ENCODE measurements at places on chromosomes 1 and 21.

DNA sequence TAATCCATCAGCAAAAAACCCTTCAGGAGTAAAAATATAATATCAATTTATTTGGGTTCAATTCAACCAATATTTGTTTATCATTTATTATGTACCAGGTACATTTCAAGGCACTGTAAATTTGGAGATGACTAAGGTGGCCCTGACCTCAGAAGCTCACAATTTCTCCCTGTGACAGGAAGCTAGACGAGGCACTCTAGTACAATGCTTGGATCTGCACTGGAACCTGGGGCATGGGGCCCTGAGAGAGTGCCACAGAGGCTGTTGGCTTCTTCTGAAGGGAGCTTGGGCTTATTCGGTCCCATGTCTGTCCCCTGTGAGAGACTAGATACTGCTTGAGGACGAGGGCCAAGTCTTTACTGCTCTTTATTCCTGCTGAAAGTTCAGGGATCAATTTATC lies 31.5 kb downstream of the RHOU start:
- DNase-seq = no peak

GRCh38 chr1:212566522-212567479 lies 41.8 kb upstream of the ATF3 start:
- DNase-seq = peak; percentile 53

DNA sequence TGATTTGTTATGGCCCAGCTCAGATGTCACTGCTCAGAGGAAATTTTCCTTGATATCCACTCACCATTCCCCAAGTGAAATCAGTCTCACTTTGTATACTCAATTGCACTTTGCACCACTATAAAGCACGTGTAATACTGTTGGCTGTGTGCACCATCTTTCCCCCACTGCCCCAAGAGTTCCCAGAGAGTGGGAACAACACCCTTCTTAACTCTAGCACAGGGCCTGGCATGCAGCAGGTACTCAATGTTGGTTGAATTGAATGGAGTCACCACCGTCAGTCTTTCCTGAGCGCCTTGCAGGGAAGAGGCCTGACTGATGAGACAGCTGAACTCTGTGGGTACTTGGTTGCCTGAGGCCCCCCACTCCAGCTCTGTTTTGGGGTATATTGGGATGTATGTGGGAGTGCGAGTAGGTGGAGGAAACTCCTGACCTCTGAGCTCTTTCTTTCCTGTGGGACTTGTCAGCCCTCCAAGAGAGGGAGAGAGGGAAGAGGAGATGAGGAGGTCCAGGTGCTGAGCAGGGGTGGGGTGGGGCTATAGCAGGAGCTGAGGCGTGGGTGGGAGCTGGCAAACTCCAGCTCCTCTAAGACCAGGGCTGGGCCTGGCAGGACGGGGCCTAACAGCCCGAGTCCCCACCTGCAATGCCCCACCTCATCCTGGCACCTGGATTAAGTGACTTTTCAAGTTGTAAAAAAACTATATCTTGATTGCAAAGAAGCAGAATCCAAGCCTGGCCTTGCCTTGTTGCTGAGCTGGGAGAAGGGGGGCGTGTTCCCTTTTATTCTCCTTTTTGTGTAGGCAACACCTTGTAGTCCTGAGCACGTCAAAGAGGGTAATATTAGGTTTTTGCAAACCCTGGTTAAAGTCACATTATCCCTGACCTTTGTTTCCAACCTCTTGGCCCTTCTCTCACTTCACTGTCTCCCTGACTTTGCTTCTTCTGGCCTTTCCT lies 19.4 kb upstream of the WASF2 start:
- DNase-seq = no peak

- no peak for DNase-seq
Measured at GRCh38 chr1:33970148-33970825, 106.4 kb downstream of the HMGB4 start.

DNA sequence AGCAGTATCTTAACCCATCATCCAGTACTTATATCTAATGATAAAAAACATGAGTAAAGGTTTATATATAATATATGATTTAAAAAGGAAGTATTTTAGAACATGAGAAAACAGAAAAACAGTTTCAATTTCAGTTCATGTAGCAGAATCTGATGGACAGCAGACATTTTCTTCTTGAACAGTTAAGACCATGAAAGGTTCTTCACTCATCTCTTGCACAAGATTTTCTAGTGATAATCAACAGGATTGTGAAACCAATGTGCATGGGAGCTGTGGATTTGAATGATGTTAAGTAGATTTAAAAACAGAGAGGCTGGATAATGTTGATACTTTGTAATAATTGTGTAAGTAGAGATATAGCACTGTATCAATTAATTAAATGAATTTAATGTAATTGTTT lies 1297.6 kb downstream of the BRINP3 start:
- DNase-seq = no peak

DNA sequence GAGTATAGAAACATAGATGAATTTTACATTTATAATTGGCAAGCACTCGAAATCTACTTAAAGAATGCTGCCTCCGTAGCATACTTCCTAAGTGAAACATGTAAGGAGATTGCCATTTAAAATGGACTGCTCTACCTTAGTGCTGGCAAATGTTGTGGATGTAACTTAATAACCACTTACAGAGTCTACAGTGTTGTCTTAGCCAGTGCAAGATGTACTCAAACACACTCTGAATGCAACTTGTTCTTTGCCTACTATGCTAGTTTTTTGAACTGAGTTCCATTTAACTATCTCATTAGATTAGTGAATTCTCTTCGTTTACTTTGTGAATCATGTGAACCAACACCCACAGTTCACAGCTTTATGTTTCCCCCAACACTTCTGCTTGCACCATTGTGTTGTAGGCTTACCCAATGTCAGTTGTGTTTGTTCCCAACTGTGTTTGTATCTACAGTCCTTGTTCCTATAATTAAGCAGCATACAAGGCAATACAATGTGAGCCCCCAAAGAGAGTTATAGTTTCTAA lies 345.5 kb upstream of the LYPLAL1 start:
- no peak for DNase-seq

GRCh38 chr1:232621050-232621449 lies 8.9 kb downstream of the SIPA1L2 start:
- DNase-seq = no peak

DNA sequence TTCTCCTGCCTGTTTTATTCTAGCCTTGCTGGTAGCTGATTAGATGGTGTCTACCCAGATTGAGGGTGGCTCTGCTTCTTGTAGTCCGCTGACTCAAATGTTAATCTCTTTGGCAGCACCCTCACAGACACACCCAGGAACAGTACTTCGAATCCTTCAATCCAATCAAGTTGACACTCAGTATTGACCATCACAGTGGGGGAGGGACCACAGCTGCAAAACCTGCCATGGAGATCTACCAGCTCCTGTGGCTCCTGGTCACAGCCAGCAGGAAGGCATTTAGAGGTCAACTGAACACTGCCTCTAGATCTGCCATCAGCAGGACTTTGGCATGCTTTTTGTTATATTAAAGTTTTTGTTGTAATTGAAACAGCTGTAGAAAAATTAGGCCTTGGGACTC lies 146.9 kb downstream of the RWDD3 start:
- no peak for DNase-seq

- no peak for DNase-seq
Measured at GRCh38 chr1:154154534-154155191, at the start of gene NUP210L. Gene NUP210L, minus strand, starts transcription at chr1:154155073.

- DNase-seq = no peak
Measured at GRCh38 chr1:43969416-43969745, 429 bp upstream of the DPH2 start.
